Neural progenitor cell (in vitro differentiated cells): ENCODE measurements at places on chromosomes 7 and 10. TPM values are rescaled to one million over a fixed set of nuclear protein-coding genes. Genes with fewer than 3 reads are reported as not detected.

DNA sequence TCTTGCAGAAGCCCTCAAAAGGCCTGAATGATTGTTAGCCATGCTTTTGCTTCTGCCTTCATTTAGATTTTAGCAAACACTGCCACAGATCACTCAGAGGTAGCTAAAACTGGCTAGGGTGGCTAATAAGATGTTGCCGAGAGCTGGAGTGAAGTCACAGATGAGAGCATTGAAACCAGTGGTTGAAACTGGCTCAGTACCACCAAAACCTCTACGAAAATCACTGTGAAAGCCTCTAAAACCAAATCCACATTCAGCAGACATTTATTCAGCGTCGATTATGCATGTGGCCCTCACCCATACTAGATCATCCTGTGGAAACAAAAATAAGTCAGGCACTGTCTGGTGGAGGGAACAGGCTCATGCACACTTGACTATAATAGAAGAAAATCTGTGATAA is 50.8 kb downstream of the PIK3CG start:
- H3K36me3 ChIP-seq = no peaks in the 10 kb centered on the region
- no peak for DNase-seq
- no peaks in the 10 kb centered on the region for H3K4me1 ChIP-seq
- no peak overlapping the region for H3K4me3 ChIP-seq
- no peaks in the 10 kb centered on the region for H3K27me3 ChIP-seq
- no peak overlapping the region for H3K27ac ChIP-seq

DNA sequence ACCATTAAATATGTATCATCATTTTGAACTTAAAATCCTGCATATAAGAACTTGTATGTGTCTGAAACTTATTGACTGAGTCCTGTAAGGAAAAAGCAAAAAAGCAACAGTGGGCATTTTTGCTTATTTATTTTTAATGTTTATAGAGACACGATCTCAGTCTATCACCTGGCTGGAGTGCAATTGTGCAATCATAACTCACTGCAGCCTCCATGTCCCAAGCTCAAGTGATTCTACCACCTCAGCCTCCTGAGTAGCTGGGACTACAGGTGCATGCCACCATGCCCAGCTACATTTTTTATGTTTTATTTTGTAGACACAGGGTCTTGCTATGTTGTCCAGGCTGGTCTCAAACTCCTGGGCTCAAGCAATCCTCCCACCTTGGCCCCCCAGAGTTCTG is 32.2 kb downstream of the MYL10 start:
- peaks cover 1% of the 10 kb centered on the region for H3K27me3 ChIP-seq
- no peaks in the 10 kb centered on the region for H3K4me1 ChIP-seq
- no peaks in the 10 kb centered on the region for H3K36me3 ChIP-seq
- no peak overlapping the region for H3K4me3 ChIP-seq

GRCh38 chr10:128310971-128311658 is 184.9 kb upstream of the MKI67 start:
- H3K27ac ChIP-seq = no peak overlapping the region
- H3K4me3 ChIP-seq = no peak overlapping the region
- H3K4me1 ChIP-seq = peaks cover 51% of the 10 kb centered on the region
- H3K36me3 ChIP-seq = no peaks in the 10 kb centered on the region
- H3K27me3 ChIP-seq = no peaks in the 10 kb centered on the region
- peak; percentile 74 for DNase-seq

- no peaks in the 10 kb centered on the region for H3K27me3 ChIP-seq
- no peak overlapping the region for H3K4me3 ChIP-seq
- DNase-seq = peak; percentile 81
- H3K27ac ChIP-seq = no peak overlapping the region
- H3K4me1 ChIP-seq = no peaks in the 10 kb centered on the region
- no peaks in the 10 kb centered on the region for H3K36me3 ChIP-seq
Measured at GRCh38 chr7:28298870-28299518, 113.3 kb upstream of the CREB5 start.

- H3K27ac ChIP-seq = no peak overlapping the region
- H3K4me1 ChIP-seq = peaks cover 14% of the 10 kb centered on the region
- DNase-seq = no peak
- no peaks in the 10 kb centered on the region for H3K27me3 ChIP-seq
- H3K4me3 ChIP-seq = no peak overlapping the region
Measured at GRCh38 chr7:96416599-96416998, 94.7 kb upstream of the SLC25A13 start.

- H3K4me3 ChIP-seq = no peak overlapping the region
- DNase-seq = peak; percentile 61
- peaks cover 47% of the 10 kb centered on the region for H3K4me1 ChIP-seq
- H3K36me3 ChIP-seq = no peaks in the 10 kb centered on the region
- no peaks in the 10 kb centered on the region for H3K27me3 ChIP-seq
Measured at GRCh38 chr10:624605-625332, 64.7 kb downstream of the DIP2C start.

- peaks cover 19% of the 10 kb centered on the region for H3K4me1 ChIP-seq
- H3K4me3 ChIP-seq = no peak overlapping the region
- H3K36me3 ChIP-seq = peaks cover 6% of the 10 kb centered on the region
- H3K27ac ChIP-seq = no peak overlapping the region
- no peak for DNase-seq
Measured at GRCh38 chr10:128701381-128701780, 575.2 kb upstream of the MKI67 start.

DNA sequence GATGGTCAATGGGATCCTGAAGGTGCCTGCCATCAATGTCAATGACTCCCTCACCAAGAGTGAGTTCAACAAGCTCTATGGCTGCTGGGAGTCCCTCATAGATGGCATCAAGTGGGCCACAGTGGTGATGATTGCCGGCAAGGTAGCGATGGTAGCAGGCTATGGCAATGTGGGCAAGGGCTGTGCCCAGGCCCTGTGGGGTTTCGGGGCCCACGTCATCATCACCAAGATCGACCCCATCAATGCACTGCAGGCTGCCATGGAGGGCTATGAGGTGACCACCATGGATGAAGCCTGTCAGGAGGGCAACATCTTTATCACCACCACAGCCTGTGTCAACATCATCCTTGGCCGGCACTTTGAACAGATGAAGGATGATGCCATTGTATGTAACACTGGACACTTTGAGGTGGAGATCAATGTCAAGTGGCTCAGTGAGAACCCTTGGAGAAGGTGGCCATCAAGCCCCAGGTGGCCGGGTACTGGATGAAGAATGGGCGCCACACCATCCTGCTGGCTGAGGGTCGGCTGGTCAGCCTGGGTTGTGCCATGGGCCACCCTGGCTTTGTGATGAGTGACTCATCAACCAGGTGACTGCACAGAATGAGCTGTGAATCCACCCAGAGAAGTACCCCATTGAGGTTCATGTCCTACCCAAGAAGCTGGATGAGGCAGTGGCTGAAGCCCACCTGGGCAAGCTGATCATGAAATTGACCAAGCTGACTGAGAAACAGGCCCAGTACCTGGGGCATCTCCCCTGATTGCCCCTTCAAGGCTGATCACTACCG is 63.0 kb upstream of the ANTXRL start:
- no peak overlapping the region for H3K4me3 ChIP-seq
- no peak overlapping the region for H3K27ac ChIP-seq
- no peaks in the 10 kb centered on the region for H3K36me3 ChIP-seq
- DNase-seq = no peak
- H3K4me1 ChIP-seq = no peaks in the 10 kb centered on the region

DNA sequence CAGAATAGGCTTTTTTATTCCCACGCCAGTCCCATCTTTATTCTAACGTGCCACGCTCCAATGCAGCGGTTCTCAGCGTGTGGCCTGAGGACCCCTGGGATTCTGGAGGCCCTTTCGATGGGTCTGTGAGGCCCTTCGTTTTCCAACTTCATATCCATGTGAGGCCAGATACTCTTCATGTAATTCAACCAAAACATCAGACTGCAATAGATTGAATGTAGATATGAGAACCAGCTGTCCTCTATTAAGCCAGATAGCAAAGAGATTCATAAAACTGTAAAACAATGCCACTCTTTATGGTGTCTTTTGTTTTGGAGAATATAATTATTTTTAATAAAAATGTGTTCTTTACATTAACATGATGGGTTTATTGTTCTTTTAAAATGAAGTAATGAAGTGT is 53.2 kb upstream of the KMT2C start:
- no peaks in the 10 kb centered on the region for H3K36me3 ChIP-seq
- H3K27ac ChIP-seq = no peak overlapping the region
- no peak overlapping the region for H3K4me3 ChIP-seq
- no peaks in the 10 kb centered on the region for H3K4me1 ChIP-seq

DNA sequence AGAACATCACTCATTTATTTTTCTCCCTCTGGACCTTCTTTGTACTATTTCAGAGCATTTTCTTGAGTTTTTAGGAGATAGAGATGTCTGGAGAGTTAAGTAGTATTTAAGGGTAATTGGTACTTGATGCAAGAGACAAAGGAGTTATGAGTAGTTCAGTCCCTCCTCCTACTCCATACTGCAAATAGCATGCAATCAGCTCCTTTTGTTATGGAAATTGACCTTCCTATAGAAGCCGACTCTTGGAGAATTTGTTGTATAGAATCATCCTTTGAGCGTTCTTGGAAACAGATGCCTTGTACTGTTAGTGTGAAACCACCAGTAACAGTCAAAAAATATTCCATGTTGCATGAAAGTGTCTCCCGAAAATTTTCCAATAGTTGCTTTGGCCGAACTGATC is 428.2 kb upstream of the GALNT17 start:
- H3K27me3 ChIP-seq = no peaks in the 10 kb centered on the region
- peak; percentile 43 for DNase-seq
- H3K4me1 ChIP-seq = peaks cover 90% of the 10 kb centered on the region
- H3K27ac ChIP-seq = peak overlapping the region; percentile 17

- DNase-seq = peak; percentile 58
- H3K27me3 ChIP-seq = no peaks in the 10 kb centered on the region
- no peak overlapping the region for H3K27ac ChIP-seq
Measured at GRCh38 chr7:116560021-116560970, 35.5 kb downstream of the CAV1 start.

DNA sequence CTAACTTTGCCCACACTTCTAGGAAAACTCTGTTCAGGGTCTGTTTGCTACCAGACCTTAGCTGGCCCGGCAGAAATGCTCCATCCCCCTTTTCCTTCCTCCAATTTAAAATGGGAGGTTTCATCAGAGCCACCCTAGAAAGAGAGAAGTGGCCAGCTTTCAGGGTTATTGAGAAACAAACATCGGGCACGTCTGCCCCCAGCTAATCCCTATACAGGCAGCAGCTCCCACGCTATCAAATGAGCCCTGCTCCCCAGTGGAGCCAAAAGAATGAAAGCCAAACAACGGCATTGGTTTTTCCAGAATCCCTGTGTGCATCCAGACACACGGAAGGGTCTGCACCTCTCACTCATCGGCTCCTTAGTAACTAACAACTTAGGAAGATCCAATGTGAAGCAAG is 132.5 kb downstream of the GRID1 start:
- no peak overlapping the region for H3K4me3 ChIP-seq
- peak overlapping the region; percentile 47 for H3K27ac ChIP-seq
- peaks cover 40% of the 10 kb centered on the region for H3K4me1 ChIP-seq

DNA sequence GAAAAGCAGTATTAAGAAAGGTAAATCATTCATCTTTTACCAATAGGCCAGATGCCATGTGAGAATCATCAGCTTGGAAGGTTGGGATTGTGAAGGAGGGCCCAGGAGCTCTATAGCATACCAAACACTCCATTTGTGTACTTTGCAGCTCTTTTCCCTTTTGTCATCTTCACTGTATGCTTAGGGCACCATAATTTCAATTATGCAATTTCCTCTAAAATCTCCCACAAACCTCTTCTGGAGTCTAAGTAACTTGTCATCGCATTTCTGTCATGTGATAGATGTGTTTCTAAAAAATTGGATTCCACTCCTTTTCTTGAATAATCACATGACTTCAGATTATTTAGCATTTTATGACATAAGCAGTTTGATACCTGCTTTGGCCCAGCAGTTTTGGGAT is 17.9 kb downstream of the RPP30 start:
- H3K4me3 ChIP-seq = no peak overlapping the region
- peaks cover 7% of the 10 kb centered on the region for H3K36me3 ChIP-seq
- no peak for DNase-seq
- no peaks in the 10 kb centered on the region for H3K4me1 ChIP-seq
- no peaks in the 10 kb centered on the region for H3K27me3 ChIP-seq

- no peak overlapping the region for H3K4me3 ChIP-seq
- H3K36me3 ChIP-seq = no peaks in the 10 kb centered on the region
- H3K27me3 ChIP-seq = no peaks in the 10 kb centered on the region
- no peak overlapping the region for H3K27ac ChIP-seq
- no peaks in the 10 kb centered on the region for H3K4me1 ChIP-seq
Measured at GRCh38 chr10:7811000-7811399, 7.3 kb upstream of the TAF3 start.

DNA sequence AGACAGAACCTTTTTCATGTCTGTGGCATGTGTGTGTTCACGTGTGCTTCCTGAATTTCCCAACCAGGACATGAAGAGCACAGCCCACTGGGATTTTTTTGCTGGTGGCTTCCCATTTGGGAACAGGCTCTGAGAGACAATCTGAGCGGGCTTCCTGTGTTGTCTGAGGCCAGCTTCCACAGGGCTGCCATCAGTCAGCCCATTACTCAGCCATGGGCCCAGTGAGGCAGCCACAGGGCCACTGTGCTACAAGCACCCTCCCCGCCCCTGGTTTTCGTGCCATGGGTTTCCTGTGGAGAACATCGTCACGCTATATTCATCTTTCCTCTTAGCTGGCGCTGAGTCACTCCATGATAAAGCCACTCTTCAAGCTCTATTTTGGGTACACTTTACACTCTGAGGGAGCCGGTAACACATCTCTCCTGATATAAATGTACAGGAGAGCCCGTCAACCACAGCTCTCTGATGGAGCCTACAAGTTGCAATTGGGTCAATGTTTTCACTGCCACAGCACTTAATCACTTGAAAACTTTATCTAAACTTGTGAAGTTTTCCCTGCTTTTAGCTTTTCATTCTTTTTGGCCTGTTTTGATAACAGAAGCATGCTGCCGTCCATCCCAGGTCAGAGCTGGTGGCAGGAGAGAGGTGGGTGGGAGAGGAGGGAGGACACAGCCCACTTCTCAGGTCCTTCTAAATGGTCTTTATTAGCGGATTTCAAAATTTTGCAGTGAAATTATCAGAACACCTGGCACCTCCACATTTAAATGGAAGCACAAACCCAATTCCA is 96.9 kb downstream of the HIPK2 start:
- peaks cover 24% of the 10 kb centered on the region for H3K4me1 ChIP-seq
- no peak for DNase-seq
- no peaks in the 10 kb centered on the region for H3K27me3 ChIP-seq
- no peak overlapping the region for H3K27ac ChIP-seq
- no peak overlapping the region for H3K4me3 ChIP-seq
- no peaks in the 10 kb centered on the region for H3K36me3 ChIP-seq

- no peaks in the 10 kb centered on the region for H3K36me3 ChIP-seq
- H3K4me3 ChIP-seq = no peak overlapping the region
- peak; percentile 66 for DNase-seq
- H3K27ac ChIP-seq = no peak overlapping the region
- H3K27me3 ChIP-seq = no peaks in the 10 kb centered on the region
- H3K4me1 ChIP-seq = peaks cover 7% of the 10 kb centered on the region
Measured at GRCh38 chr7:37284805-37285231, 163.8 kb downstream of the ELMO1 start.

- H3K4me1 ChIP-seq = peaks cover 3% of the 10 kb centered on the region
- H3K4me3 ChIP-seq = no peak overlapping the region
- DNase-seq = no peak
- no peaks in the 10 kb centered on the region for H3K36me3 ChIP-seq
Measured at GRCh38 chr10:28177944-28178637, 124.8 kb downstream of the MPP7 start.

The SPDYE2 gene
- not detected in 2 replicates for total RNA-seq

The CLDN3 gene
- 1.6 and 14.2 TPM in 2 replicates for total RNA-seq

The RBP4 gene
- 0.28 TPM in 1 of 2 replicates, not detected in the other for total RNA-seq

The CNTNAP2 gene
- total RNA-seq = 110 and 126 TPM in 2 replicates

The EIF5AL1 gene
- total RNA-seq = 0.24 and 0.31 TPM in 2 replicates

The DDX21 gene
- total RNA-seq = 51.2 and 69.9 TPM in 2 replicates

The MINDY3 gene
- 18.1 and 28.2 TPM in 2 replicates for total RNA-seq

The UCN3 gene
- total RNA-seq = not detected in 2 replicates

The GRM3 gene
- 13.6 and 22.2 TPM in 2 replicates for total RNA-seq

The SORCS3 gene
- total RNA-seq = 0.26 and 0.34 TPM in 2 replicates

The NPC1L1 gene
- total RNA-seq = 0.09 TPM in 1 of 2 replicates, not detected in the other

The STOX1 gene
- total RNA-seq = 35.9 and 53.9 TPM in 2 replicates

The SPDYE2B gene
- not detected in 2 replicates for total RNA-seq

The SYT15B gene
- total RNA-seq = not detected in 2 replicates

The CLDN12 gene
- 64.9 and 87.3 TPM in 2 replicates for total RNA-seq
